ENCODE measurements at places on chromosomes 4 and X. TPM values are rescaled to one million over a fixed set of nuclear protein-coding genes. Genes with fewer than 3 reads are reported as not detected.

Gene NEUROG2
- total RNA-seq: not detected

Gene TEX13C
- total RNA-seq: not detected

Gene GPRIN3
- 1.5 TPM for total RNA-seq

Gene MAGEC2
- not detected for total RNA-seq

Gene ABHD18
- total RNA-seq: 2.8 TPM

Gene TTC29
- not detected for total RNA-seq

Gene IQCM
- not detected for total RNA-seq

Gene REPS2
- 1.3 TPM for total RNA-seq

Gene CFAP299
- not detected for total RNA-seq

Gene FOXP3
- total RNA-seq: 0.14 TPM

Gene CLDN22
- total RNA-seq: not detected

Gene F11
- total RNA-seq: not detected

Gene TNIP2
- total RNA-seq: 33.0 TPM

Gene FRMPD4
- total RNA-seq: 0.07 TPM

Gene SERTM2
- total RNA-seq: not detected

Data from A549 treated with Mapracorat at 1 μM for 4 hours (cell line).